ENCODE measurements at places on chromosomes 6 and 20.
A peak's percentile ranks its signal among the peaks of the same experiment; 100 is the strongest.

DNA sequence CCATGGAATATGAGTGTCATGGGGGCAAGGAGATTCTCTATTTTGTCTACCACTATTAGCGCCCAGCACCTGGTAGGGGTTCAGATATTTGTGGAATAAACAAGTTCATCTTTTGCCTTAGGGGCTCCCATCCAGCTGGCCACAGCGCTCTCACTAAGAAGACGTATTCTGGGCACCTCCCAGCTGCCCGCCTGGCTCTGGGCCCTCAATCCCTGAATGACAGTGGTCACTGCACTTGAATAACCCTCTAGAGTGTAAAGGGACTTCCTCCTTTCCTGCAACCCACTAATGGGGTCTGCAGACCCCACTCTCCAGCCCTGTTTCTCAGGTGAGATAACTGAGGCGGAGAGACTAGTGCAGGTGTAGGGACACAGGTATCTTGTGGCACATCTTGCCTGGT lies 36.2 kb downstream of the SNX5 start:
- DNase-seq: no peak

- DNase-seq: no peak
These were observed 6.6 kb upstream of the PHIP start for GRCh38 chr6:79084693-79085092.

DNA sequence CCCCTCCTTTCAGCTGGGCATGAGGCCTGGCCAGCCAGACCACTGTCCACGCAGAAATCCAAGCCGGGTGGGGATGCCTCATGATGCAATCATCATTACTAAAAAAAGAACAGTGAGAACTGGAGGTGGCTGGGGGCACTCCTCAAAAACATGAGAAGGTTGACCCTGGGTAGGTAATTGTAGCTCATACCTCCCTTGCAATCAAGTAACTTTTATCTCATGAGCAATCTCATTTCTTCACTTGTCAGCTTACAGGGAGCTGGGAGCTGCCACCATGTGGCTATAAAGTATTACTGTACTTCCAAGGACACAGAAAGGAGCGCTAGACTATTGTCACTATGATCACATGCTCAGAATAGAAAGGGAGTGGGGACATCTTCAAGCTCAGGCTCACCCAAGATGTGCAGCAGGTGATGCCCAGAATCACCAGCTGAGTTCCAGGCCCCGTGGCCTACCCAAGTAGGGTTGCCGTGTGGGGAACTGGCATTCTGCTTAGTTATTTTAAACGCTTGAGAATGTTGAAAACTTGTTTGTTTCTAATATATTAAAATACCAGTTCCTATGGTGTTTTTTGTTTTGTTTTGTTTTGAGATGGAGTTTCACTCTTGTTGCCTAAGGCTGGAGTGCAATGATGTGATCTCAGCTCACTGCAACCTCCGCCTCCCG lies 3.0 kb upstream of the CDH26 start:
- peak; percentile 33 for DNase-seq

DNA sequence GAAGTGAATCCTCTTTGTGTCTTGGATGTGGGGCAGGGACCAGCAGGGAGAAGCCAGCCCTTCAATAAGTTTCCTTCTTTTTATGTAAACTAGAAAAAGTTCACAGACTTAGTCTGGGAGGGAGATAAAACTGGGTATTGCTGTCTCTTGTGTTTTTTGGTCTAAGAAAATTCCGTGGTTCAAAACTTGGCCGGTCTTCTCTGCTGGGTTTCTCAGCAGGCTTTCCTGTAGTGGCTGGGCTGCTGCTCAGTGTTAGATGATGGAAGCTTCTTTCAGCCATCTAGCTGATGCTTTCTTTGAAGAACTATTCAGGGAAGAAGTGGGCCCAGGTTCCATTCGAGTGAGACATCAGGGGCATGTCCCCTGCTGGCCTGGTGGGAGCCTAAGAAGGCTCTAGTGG lies 70.7 kb upstream of the SCP2D1 start:
- no peak for DNase-seq

DNA sequence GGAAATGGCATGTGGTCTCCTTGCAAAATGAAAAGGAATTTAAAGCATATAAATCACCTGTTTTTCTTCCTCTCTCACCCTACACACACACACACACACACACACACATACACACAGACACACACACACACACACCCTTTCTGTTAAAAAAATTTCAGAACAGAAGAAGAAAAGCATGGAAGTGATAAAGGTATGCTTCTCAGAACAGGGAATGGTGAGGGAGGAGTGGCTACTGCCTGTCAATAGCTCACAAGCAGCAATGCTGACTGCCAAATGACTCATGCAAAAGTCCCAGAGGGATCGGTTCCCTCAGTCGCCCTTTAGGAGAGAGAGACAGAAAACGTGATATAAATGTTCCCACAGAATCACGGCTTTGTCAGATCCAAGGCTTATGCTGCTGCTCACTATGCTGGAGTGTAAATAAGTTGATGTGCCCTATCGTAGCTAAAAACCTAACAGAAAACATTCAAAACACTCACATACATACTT lies 102.6 kb downstream of the IBTK start:
- DNase-seq: no peak
